ENCODE measurements at places on chromosomes 5 and 9.

- DNase-seq: no peak
Measured at GRCh38 chr5:10351919-10352318, 1.6 kb upstream of the MARCHF6 start.

GRCh38 chr9:110911659-110912418, 126.4 kb downstream of the LPAR1 start:
- no peak for DNase-seq

DNA sequence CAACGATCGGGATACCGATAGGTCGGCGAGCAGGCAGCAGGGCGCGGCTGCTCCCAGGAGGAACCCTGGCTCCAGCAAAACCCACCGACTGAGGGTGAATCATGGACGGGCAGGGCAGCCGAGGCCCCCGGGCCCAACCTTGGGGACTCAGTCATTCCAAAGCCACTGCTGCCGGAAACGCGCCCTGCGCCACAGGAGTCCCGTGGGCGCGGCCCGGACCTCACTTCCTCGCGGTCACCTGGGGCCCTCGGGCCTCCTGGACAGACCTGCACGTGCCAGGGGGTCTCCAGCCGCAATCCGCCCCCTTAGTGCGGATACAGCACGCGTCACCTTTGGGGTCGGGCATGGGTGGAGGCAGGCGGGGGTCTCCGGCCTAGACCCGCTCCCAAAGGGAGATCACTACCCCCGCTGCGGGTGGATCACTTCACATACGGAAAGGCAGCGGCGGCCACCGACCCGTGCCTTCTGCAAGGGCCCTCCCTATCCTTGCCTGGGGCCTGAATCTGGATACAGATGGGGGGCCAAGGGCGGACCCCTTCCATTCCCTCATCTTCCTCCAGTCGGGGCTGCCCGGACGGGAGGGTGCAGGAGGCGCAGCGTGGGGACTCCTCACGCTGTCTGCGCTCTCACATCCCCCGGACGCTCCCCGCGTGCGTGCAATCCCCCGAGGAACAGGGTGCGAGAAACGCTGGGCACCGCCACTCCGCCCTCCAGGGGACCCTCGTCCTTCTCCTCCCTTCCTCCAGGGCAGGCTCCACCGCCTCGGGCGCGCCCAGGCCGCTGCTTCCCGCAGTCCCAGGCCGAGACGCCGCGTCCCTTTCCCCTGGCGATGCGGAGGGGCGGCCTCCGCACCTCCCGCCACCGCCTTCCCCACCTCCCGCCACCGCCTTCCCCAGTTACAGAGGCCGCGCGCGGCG, 586 bp downstream of the TXN start:
- DNase-seq: peak; percentile 51

GRCh38 chr5:53343187-53343586, 137.2 kb upstream of the FST start:
- no peak for DNase-seq

GRCh38 chr9:108100571-108100970, 611.0 kb upstream of the KLF4 start:
- DNase-seq: no peak

DNA sequence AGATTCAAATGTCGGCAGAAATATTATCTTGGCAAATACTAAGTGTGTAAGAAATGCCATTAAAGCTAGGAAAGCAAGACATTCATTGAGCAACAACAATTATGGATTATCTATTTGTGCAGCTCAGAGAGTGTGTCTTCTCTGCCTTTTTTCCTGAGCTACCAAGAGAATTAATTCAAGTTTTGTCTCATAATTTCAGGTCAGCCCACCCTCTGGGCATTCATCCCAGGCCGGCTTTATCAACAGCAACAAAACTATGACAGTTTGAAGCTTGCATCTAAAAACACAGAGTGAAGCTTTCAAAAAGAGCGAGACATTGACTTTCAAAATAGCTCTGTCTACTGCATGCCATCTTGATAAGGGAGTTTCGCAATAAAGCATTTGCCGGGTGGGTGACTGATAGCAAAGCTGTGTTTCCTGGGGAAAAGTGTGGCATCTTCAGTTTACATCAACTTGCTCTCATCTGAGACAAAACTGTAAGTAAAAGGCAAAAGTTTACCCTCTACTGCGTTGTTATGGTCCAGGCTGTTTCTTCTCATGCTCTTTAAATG, 182.4 kb downstream of the IRX1 start:
- no peak for DNase-seq

DNA sequence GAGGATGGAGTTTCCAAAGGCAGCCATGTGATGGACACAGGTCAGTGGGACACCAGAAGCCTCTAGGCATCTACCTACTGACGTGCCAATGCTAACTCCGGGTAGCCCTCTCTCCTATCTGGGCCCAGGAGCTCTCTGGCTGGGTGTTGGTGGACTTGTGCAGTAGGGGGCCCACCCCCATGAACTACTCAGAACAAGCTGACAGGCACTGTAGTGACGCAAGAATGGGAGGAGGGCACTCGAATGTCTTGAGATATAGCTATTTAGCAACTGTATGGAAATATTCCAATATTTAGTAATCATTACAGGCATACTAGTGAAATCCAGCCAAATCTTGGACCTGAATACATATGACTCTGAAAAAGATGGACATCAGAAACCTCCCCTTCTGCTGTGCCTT, 5.7 kb upstream of the DOCK2 start:
- no peak for DNase-seq

DNA sequence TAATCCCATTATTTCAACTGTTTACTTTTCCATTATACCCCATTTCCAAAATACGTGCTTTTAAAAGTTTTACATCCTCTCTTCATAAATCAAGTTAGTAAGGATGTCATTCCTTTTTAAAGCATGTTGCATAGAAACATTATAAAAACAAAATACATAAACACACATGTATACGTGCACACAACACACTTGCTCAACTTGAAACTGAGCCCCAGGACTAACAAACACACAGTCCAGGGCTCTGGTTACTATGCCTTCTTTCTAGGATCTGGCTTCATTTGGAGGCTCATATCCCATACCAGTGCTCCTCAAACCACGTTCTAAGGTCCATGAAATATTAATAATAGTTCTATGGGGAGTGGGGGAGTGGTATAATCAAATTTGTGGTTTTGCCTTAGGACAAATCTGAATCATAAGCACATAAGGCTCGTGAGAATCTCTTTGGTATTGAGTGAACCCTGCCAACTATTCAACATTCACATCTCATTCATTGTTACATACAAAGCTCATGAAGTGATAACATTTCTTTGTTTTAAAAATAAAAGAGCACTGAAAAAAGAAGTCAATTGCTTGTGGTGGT, 55.2 kb downstream of the NFIB start:
- DNase-seq: no peak

DNA sequence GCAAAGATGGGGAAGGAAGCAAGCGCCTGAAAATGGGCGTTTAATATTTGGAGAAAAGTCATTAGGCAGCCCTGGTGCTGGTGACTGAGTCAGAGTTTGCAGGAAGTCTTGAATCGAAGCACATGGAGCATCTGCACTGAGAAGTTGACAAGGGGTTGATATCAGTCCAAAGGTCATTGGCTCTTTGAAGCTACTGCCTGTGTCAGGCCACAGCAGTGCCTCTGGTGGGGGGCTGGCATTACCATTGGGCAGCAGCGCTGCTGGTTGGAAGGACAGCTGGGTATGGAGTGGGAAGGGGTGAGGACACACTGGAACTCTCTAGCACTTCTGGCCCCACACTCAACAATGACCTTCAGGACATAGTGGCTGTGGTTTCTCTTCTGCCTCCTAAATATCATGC, 150.4 kb upstream of the ERCC6L2 start:
- no peak for DNase-seq

GRCh38 chr9:129576546-129577543, 44.1 kb downstream of the C9orf50 start:
- DNase-seq: no peak

DNA sequence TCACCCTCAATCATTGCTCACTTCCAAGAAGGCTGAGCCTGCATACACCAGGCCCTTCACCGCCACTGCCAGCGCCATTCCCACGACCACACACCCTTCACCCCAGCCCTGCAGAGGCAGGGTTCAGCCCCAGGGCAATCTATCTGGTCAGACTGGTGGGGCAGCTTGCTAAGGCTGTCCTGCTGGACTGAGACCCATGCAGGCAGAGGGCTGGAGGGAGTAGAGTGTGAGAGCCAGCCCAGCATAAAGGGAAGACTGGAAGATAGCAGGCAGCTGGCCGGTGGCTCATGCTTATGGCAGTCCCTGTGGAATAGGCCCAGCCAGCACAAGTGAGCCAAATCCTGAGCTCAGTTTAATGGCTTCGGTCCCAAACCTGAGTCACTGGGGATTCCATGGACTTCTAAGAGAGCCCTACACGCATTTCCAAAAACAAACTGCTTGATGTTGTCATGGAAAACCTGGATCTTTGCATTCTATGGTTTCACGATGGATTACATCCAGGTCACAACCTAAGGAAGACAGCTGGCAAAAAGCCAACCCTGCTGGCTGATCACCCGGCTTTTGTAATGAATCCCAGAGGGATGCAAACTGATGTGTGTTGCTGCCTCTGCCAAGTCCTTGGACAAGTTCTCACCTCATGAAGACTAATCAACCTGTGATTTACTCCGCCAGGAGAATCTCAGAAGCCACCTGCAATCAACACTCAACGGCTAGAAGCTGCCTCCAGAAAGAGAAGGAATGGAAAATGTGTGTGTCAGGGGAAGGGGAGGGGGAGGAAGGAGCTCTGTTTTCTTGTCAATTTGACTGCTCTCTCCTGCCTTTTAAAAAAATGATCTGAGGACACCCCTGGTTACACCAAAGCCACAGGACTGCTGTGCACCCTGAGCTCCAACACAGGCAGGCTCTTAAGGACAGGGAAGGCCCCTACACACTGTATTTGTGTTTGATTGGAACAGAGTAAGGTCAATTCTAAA, 143.6 kb downstream of the LHFPL2 start:
- DNase-seq: no peak

DNA sequence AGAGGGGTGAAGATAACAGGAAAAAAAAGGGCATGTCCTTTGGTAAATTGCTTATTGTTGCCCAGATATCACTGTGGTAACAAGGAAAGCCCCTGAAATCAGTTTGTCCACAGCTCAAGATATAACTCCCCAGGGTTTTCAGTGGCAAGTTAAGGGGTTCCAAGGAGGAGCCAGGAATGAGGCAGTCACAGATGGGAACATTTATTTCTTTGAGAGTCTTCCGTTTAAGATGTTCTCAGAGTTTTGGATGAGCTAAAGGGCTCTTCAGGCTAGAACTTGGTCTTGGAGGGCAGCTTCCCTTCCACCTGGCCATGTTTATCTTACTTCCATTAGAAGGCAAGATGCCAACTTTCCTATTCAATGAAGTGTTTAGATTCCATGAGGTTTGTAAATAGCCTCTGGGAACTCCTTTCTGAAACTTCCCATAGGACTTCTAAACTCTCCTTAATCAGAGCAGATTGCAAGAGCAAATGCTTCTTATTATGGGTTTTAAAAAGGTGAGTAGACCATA, 277.6 kb upstream of the TNC start:
- DNase-seq: no peak

DNA sequence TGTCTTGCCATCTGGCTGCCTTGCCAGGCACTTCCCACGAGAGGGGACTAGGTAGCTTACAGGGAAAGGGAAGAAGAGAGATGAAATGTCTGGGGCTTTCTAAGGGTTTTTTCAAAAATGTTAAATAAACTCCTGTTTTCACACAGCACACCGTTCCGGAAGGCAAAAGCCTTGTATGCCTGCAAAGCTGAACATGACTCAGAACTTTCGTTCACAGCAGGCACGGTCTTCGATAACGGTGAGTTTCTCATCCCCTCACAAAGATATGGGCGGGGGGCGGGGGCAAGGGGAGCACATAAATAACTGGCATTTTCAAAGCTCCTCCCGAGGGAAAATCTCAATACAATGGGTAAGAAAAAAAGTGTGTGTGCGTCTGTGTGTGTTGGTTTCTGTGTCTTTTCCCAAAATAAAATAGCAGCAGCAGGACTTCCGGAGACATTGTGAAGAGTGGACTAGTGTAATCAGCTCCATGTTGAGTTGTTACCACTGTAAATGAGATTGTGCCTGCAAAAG, 189.6 kb downstream of the NR3C1 start:
- DNase-seq: no peak

- DNase-seq: no peak
Measured at GRCh38 chr5:108193021-108193795, 188.7 kb downstream of the FBXL17 start.

DNA sequence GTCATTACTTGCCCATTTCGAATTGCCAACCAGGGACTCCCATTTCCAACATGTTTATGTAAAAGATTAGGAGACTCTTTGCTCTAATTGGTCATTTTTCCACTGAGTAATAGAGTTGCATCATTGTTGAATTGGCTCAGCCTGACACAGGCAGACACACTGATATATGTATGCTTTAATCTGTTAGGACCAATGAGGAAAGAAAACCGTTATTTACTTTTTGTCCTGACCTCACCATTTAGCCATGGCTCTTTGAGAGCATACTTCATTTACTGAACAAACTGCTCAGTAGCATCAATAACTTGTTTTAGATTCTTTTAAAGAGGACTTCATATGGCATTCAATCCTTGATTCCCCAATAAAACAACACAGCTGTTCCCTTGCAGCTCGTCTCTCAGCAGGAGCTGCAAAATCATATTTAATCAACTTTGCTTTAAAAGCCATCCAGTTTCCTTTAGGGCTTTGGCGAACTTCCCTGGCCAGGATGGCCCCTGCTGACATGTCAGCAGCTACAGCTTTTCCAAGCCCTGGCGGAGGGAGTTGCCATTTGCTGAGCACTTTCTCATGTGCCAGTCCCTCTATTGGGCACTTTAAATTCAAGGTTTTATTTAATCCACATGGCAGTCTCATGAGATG, 251.5 kb upstream of the TNC start:
- no peak for DNase-seq

DNA sequence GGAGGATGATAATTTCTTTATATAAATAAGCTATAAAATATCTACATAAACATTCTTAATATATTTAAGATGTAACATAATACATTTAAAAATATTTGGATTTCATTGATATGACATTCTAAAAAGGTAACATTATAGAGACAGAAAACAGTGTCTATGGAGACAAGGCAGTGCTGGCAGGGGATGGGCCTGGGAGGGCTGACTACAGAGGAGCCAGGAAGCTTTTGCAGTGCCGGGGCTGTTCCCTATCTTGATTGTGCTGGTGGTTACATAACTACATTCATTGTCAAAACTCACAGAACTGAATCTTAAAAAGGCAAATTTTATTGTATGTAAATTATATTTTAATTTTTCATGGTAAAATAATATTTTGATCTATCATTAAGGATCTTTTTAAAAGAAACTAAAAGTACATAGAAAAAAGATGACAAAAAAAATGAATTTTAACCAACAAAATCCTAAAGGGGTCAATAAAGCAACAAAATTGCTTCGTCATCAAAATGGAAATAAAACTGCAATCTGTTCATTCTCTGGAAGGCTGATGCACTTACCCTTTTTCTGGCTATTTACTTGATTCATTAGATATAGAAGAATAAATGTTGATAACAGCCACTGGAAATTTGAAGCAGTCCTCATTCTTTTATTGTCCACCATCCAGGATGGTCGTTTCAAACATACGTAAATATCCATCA, 26.3 kb downstream of the LIFR start:
- DNase-seq: no peak

- no peak for DNase-seq
Measured at GRCh38 chr9:70080481-70081119, 37.0 kb downstream of the MAMDC2 start.

- DNase-seq: no peak
Measured at GRCh38 chr9:77386187-77386586, 208.9 kb downstream of the VPS13A start.
